ENCODE measurements at places on chromosomes 16 and 17. TPM values are rescaled to one million over a fixed set of nuclear protein-coding genes. Genes with fewer than 3 reads are reported as not detected.
A peak's percentile ranks its signal among the peaks of the same experiment; 100 is the strongest.

GRCh38 chr17:3859940-3860339 is 13.9 kb upstream of the NCBP3 start:
- no peak for DNase-seq

DNA sequence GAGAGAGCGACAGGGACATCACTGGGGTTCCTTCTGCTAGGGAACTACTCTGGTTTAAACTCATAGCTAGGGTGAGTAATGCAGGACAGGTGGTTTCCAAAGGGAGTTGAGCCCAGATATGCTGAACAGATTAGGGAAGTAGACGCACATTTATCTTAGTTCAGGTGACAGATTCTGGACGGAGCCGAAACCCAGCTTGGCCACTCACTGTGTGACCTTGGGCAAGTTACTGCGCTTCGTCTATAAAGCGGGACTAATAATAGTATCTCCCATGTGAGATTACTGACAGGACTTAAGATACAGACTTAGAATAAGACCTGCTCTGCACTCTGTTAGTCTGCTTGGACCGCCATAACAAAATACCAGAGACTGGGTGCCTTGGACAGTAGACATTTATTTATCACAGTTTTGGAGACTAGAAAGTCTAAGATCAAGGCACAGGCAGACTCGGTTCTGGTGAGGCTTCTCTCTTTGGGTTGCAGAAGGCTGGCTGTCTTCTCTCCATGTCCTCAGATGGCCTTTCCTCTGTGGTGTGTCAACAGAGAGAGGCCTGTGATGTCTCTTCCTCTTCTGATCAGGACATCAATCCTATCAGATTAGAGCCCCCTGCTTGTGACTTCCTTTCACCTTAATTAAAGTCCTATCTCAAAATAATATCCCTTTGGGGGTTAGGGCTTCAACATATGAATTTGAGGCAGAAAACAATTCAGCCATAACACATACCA is 12.1 kb downstream of the SCNN1G start:
- no peak for DNase-seq

DNA sequence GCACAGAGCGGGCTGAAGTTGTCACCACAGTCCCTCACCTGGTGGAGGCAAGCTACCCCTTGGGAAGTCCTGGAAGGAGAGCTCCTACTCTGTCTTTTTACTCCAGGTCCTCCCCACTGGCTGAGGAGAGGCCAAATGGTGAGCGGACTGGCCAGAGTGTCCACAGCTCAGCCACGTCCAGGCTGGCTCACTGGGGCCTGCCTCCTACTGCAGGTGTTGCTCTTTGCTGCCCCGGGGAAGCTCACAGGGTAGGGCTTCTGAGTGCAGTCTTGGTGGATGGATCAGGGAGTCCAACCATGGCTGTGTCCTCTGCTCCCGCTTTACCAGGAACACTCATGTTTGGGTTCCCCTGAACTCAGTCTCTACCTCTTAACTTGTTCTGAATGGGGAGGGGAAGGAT is 2.7 kb downstream of the B9D1 start:
- no peak for DNase-seq

GRCh38 chr16:17294856-17295255 is 175.9 kb downstream of the XYLT1 start:
- DNase-seq = no peak

GRCh38 chr17:14748036-14748710 is 447.3 kb downstream of the HS3ST3B1 start:
- no peak for DNase-seq

SDR42E1 gene
- total RNA-seq = 5.0 TPM

DNA sequence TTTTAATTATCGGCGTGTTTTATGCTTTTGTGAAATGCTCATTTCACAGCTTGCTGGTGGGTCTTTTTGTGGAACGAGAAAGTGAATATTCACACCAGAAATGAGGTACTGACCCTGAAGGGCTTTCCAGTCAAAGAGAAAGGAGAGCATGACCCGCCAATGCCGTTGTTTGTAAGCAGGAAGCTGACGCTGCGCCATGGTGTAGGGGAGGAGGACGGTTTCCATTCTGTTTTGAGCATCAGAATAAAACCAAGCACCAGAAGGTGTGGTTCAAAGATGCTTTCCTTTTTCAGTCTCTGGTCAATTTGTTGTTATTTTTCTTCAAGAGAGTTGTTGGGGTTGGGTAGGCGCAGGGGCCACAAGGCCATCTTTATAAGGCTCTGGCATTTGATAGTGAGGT is 669.3 kb downstream of the WWOX start:
- no peak for DNase-seq

TAC4 gene
- total RNA-seq = not detected

GRCh38 chr16:9362050-9362449 is 270.6 kb downstream of the HAPSTR1 start:
- no peak for DNase-seq

DNA sequence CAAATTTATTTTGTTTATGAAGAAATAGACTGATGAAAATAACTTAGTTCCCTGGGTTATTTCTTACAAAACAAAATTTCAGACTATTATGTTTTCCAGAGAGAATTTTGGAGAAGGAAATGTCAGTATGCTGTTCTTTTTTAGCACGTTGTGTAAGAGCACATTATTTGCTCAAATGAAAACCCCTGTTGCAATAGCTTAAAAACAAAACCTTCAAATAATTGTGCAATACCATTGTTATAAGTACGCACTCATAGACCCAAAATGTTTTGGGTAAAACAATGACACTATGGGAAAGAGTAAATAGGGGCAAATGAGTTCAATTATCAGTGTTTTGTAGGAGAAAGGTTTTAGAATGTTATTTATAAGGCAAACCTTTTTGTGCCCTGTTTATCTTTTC is 18.2 kb downstream of the VMP1 start:
- DNase-seq = no peak

DNA sequence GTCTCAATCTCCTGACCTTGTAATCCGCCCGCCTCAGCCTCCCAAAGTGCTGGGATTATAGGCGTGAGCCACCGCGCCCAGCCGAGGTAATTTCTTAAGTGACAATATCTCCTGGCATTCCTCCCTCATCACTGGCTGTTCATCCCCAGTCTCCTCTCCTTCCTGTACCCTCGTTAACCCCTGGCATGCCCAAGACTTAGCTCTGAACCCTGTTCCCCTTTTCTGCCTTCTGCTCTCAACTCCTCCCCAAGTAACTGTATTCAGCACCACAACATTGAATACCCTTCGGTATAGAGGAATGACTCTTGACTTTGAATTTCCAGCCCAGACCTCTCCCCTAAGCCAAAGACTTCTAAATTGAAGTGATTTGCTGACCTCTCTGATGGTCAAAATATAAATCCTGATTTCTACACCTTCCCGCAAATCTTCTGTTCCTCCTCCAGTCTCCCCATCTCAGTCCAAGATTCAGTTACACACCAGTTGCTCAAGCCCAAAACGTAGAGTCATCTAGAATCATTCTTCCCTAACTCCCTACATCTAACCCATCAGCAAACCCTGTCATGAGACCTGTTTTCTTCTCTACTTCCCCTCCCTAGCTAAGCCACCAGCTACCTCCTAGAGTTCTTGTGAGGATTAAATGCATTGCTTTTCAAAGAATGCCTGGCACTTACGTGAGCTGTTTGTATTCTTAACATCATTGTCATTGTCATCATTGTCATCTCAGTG is 14.8 kb downstream of the PMP22 start:
- no peak for DNase-seq

C16orf89 gene
- not detected for total RNA-seq

- no peak for DNase-seq
Measured at GRCh38 chr16:89048871-89049422, 44.7 kb upstream of the ACSF3 start.

DNA sequence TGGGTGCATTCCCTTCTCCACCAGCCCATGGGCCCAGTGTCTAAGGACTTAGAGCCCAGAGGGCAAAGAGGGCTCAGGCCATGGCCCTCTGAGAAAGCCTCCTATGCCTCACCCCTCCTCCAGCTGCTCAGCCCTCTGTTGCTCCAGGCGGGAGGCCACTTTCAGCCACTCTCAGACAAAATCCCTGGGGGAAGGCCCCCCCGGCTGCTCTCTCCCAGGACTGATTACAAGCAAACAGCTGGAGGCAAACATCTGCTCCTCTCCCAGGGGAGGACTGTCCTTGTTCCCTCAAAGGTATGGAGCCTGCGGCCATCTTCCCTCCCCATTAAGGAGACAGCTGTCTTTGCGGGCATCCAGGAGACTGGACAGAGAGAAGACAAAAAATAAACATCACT is 54.9 kb upstream of the DLX4 start:
- no peak for DNase-seq

NPIPA7 gene
- total RNA-seq = 3.6 TPM

DNA sequence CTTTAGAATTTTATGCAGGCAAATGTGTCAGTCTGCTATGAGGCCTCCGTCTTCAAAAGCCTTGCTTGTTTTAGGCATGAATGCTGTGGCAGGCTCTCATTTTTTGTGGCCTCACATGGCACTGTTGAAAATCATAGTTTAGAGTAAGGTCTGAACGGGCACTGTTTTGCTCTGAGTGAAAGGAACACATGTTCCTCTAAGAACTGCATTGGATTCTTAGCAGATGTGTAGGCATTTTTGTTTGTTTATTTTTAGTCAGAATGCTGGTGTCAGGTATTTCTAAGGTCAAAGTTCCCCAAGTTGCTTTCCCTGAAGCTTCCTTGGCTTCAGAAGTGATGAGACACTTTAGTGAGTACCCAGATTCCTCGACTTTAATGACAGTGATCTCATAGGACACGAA is 173.7 kb downstream of the HS3ST3B1 start:
- DNase-seq = no peak

GRCh38 chr17:14545156-14545906 is 244.4 kb downstream of the HS3ST3B1 start:
- DNase-seq = no peak

- no peak for DNase-seq
Measured at GRCh38 chr17:15354256-15354655, 12.9 kb upstream of the TEKT3 start.

GRCh38 chr17:3514873-3515272 is 39.1 kb downstream of the ASPA start:
- no peak for DNase-seq

GRCh38 chr16:3036726-3037315 is at the start of gene BICDL2:
TSS of gene BICDL2 (minus strand) at chr16:3036944. CDS start at chr16:3035496, 1,448 bp downstream.
- DNase-seq = no peak

GRCh38 chr17:49967621-49968404 is 1.2 kb upstream of the DLX4 start:
- no peak for DNase-seq

CA7 gene
- not detected for total RNA-seq

OR3A2 gene
- total RNA-seq = 2.9 TPM

C17orf78 gene
- total RNA-seq = not detected

DPEP3 gene
- total RNA-seq = 1.3 TPM

DNA sequence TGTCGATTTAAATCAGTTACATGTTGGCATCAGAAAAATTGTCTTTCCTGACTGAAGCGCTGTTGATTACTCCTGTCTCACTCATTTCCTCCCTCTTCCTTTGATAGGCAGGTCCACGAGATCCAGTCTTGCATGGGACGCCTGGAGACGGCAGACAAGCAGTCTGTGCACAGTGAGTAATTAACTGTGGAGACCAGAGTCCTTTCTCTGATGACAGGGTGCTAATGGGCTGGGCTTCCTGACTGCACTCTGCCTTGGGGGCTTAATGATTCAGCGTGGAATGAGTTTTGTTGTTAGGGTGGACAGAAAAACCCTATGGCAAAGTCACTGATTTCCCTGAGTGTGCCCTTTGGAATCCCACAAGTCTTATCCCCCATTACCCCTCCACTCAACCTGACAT is 6.5 kb downstream of the GOSR2 start:
- no peak for DNase-seq

GRCh38 chr16:54317101-54317611 is 30.6 kb upstream of the IRX3 start:
- DNase-seq = no peak

SPIRE2 gene
- total RNA-seq = 0.44 TPM

TMC8 gene
- 307 TPM for total RNA-seq

DNA sequence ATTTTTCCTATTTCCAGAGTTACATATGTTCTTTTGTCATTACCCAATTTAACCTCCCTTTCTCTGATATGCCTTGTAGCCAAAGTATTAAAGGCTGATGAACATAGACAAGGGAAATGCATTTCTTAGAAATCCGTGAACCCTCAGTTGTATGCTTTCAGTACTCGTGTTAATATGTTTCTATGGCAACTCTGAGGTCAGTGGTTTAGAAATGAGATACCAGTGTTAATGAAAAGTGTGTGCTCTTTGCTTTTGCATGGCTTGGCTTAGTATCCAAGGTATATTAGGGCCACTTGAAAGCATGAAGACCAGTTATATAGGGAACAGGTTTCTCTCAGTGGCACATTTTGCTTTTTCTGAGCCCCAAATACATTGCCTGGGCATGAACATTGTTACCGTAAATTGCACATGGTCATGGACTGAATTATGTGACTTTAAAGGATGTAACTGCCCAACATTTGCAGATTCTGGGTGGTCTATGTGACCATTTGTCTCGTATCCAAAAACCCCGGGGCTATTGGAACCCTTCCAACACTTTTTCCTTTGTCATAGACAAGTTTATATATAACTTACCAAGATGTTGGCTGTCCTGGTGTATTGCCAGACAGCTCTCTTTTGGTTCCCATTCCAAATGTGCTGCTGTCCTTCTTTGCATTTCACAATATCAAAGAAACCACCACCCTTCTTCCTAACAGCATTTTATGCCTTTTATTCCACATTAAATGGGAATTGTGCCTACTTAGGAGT is 17.5 kb downstream of the ABHD15 start:
- no peak for DNase-seq

- peak; percentile 49 for DNase-seq
Measured at GRCh38 chr16:31458073-31458843, 1.0 kb upstream of the ARMC5 start.

DNA sequence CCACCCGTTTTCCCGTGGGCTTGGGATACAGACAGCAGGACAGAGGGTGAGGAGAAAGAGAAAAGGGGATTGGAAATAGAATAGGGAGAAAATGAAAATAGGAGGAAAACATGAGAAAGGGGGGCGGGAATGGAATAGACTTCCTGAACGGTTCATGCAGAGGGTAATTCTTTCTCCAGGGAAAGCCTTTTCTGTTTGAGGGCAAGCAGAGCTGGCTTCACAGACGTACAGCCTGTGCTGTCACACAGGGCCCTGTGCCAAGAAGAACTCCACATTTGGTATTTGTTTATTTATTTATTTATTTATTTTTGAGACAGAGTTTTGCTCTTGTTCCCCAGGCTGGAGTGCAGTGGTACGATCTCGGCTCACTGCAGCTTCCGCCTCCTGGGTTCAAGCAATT is 12.0 kb downstream of the MILR1 start:
- no peak for DNase-seq

DNA sequence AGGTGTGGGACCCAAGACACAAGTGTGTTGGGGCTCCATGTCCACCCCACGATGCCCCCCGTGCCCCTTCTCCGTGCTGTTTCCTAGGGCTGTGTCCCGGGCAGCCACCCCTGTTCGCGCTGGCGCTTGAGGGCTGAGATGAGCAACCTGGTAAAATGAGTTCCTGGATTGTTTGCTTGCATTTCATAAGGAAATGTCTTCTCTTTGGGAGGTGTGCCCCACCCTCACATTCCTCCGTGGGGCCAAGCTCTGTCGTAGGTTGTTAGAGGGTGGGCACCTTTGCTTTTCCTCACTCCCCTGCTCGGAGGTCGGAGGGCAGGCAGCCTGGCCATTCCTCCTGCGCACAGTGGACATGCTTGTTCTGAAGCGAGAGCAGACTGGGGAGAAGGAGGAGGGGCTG is 171.3 kb upstream of the CHMP6 start:
- DNase-seq = no peak

GRCh38 chr17:19399750-19400450 is 11.1 kb upstream of the RNF112 start:
- no peak for DNase-seq

Data from T-cell (primary cell).